ENCODE measurements at places on chromosomes 2 and 18.

DNA sequence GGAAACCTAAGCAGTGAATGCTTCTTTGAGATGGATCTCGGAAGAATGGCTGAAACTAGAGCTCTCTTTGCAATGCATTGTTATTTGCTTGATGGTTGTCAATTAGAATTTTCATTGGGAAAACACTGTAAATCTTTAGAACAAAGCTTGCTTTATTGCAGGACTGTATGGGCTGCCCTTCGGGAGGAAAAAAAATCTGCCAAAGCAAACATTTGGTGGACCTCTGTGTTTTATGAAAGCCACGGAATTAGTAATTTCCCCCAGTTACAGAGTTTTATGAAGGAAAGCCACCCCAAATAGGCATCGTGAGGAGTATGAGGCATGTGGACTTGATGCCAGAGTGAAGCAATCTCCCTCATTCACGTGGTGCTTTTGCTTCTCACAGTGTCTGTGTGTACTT, 33.5 kb downstream of the RHBDD1 start:
- no peak for DNase-seq

DNA sequence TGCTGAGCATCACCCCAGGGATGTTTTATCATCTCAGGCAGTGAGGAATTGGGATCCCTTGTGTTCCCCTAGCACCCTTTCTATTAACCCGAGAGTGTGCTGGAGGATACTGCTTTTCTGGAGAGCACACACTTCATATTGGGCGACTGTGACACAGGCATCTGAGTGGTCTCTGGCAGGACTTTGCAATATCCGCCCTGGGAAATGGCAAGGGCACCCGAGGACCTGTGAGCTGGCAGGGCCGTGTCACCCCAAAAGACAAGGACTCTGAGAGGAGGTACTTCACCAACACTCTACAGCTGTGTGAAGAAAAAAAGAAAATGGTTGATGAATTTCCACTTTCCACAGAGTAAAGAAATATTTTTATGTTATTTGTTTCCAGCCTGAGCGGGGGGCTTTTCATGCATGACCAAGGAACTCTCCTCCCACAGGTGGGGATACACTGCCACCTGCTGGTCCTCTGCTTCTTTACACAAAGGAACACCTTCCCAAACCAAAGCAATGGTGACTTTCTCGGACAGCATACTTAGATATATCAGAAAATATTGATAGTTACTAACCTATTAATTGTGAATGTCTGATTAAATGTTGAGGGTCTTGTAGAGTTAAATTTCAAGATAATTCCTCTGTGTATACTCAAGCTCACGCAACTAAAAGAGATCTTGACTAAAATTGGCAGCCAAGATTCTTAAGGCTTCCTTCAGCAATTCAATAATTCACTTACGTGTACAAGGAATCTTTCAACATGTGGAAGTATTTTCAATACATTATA, 45.9 kb upstream of the REG3G start:
- DNase-seq = no peak

DNA sequence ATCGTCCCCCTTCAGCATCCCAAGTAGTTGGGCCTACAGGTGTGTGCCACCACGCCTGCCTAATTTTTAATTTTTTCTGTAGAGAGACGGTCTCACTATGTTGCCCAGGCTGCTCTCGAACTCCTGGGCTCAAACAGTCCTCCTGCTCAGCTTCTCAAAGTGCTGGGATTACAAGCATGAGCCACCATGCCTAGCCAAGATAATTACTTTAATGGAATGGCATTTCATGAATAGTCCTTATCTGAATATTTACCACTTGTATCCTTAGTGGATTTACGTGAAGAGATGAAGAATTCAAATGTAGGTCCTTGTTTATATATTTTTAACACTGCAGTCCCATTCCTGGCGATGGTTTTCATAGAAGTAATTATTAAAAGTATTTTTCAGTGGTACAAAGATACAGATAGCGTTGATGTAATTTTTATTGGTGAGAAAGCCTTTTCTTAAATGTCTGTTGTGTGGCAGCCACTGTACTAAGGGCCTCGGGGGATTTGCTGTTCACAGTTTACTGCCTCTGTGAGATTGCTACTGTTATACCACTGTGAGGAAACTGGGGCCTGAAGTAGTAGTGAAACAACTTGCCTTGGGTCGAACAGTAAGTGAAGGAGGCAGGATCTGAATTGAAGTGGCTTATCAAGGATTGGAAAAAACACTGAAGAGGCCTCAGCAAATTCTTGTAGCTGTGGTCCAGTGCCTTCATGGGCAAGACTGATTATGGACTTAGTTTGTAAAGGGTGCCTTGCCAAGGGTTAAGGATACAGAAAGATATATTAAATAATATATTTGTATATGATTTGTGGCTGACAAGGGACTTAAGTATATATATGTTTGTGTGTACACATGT, 151.2 kb downstream of the PRPF40A start:
- no peak for DNase-seq

DNA sequence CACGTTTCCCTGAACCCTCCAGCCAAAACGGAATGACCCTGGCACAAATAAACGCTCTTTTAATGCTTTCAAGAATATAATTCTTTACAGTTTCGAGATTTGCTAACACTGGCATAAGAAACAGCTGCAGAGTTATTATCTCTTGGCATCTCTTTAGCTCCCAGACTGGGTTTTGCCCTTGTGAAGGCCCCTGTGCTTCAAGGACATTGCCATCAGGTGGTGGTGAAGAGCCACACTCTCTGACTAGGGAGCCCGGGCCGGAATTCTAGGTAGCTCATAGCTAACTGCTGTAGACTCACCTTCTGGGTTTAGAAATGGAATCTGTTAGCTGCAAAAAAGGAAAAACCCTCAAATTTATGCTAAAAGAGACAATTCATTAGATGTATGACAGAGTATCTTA, 13.3 kb upstream of the GALNT14 start:
- no peak for DNase-seq

DNA sequence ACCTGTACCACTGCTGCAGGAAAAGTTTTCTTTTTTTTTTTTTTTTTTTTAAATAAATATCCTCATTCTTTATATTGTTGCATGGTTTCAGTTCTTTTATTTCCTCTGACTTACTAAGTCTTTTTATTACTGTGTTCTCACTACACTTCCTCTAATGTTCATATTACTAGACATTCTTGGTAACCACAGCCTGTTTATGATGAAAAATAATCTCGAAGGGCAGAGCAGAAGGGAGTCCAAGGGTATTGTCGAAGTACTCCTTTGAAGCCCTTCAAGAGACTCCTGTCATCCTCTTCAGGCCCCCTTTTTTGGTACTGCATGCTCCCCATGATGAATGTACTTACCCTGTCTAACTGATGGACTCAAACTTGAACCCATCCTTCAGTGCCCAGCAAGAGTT, 61.2 kb downstream of the RND3 start:
- no peak for DNase-seq

- DNase-seq = no peak
Measured at GRCh38 chr2:201403880-201404279, 46.7 kb upstream of the FLACC1 start.

GRCh38 chr2:24021122-24021998, 11.5 kb downstream of the MFSD2B start:
- no peak for DNase-seq

GRCh38 chr2:144268036-144268678, 251.8 kb downstream of the ZEB2 start:
- DNase-seq = no peak

DNA sequence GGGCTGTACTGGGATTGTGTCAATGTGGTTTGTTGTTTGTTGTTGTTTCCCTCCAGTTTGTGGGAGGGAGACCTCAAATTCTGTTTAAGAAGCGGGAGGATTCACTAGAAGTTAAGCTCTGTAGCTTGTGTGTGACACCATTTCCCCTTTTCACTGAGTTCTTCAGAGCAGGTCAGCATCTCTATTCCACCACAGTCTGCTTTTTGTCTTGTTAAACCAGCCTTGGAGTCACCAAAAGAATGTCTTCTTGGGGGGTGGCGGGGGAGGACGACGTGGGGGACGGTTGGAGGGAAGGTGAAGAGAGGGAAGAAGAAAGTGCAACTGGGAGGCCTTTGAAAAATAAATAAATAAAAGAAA, 2.3 kb upstream of the BCL11A start:
- DNase-seq = no peak

DNA sequence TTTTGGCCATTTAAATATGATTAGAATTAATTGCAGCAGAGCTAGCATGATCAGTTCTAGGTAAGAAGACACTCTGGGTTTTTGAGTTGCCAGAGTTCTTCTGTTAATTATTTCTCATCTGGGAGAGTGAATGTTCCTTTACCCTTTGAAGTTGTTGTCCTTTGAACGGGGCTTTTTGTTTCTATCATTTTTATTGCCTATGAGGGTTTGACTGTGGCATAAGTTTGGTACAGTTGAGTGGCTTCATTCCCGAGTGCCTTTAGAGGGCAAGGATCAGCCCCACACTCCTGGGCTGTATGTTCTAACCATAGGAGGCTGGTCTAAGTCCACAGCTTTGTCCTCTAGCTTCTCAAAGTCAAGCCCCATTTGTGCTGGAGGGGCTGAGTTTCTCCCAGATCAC, 804.3 kb downstream of the KCNJ3 start:
- no peak for DNase-seq

DNA sequence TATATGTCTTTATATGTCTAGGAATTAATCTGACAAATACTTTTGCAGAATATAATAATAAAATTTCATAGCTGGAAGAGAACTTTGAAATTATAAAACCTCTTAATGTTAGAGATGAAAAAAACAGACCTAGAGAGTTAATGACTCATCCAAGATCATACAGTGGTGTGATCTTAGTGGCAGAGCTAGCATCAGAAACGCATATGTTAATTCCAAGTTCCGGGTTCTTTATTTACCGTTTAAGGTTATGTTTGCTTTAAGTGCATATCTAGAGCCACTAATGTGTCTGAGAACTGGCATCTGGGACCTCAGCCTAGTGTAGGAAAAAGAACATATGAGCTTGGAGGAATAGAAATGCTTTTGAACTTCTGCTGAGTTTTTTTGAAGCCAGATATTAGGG, 24.3 kb downstream of the CERS6 start:
- DNase-seq = no peak

- no peak for DNase-seq
Measured at GRCh38 chr2:100752628-100753333, 67.2 kb upstream of the NPAS2 start.

DNA sequence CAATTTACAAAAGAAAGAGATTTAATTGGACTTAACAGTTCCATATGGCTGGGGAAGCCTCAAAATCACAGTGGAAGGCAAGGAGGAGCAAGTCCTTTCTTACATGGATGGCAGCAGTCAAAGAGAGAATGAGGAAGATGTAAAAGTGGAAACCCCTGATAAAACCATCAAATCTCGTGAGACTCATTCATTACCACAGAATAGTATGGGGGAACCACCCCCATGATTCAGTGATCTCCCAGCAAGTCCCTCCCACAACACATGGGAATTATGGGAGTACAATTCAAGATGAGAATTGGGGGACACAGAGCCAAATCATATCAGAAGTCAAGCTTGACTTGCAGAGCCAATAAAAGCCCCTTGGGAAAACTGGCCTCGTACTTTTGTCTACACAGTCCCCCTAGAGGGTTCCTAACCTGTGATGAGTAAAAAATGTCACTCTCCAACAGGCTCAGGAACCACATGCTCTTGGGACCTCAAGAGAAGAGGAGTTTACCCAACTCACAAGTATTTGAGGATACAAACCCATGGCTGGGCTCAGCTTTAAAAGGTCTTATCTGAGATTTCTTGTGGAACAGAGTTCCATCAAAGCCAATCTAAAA, 11.2 kb upstream of the INPP4A start:
- no peak for DNase-seq

GRCh38 chr2:70905443-70906421, 30.0 kb upstream of the ATP6V1B1 start:
- no peak for DNase-seq
